ENCODE measurements at places on chromosomes 1 and 21.

- no peak for DNase-seq
These were observed 283.9 kb downstream of the KCNT2 start for GRCh38 chr1:196324345-196324744.

GRCh38 chr21:45502600-45502999 is 39.6 kb downstream of the SLC19A1 start:
- DNase-seq: no peak

- no peak for DNase-seq
These were observed 19.7 kb downstream of the DPH5 start for GRCh38 chr1:101005871-101006270.

GRCh38 chr1:67650061-67650460 is 34.9 kb upstream of the GADD45A start:
- no peak for DNase-seq

Data from KG1 (cell line).